ENCODE measurements at places on chromosomes 6 and 20.

GRCh38 chr20:34222208-34222607, 19.0 kb upstream of the ASIP start:
- no peak for DNase-seq

GRCh38 chr6:105780146-105780860, 305.8 kb upstream of the PRDM1 start:
- DNase-seq, result peak; percentile 16

DNA sequence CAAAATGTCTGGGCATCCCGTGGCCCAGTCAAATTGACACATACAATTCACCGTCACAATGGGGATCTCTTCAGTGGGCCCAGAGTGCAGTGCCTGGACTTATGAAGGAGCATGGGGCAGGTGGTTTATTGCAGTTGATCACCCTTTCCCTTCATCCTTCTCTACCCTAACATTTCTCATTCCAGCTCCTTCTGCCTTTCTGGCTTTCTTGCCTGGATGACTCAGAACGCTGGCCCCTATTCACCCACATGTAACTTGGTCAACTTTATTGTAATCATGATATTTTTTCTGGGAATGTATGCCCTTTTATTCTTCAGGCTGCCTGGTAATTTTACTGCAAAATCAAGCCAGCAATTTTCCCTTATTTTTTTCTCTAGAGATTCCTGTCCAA, 179.9 kb upstream of the DTNBP1 start:
- no peak for DNase-seq

GRCh38 chr6:17250237-17250636, 30.9 kb upstream of the RBM24 start:
- DNase-seq, result no peak

- DNase-seq, result no peak
Measured at GRCh38 chr6:23537828-23538227, 588.2 kb upstream of the NRSN1 start.

GRCh38 chr6:67643281-67643680, 991.8 kb upstream of the ADGRB3 start:
- no peak for DNase-seq
